ENCODE measurements at places on chromosomes 4 and X.

DNA sequence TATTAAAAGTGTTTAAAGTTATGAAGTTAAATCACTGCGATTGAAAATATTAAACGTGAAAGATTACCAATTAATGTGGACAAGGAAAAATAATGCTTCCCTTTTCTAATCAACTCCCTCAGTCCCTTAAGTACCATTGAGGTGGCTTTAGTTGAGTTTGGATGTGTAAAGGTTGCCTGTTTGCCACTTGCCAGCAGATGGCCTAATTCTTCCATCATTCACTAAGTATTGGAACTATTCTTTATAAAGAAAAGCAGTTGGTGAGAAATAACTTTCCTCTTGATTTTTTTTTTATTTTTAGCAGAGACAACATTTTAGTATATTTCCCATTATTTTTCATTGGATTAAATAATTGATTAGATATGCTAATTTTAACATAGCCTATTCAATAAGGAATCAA lies 295.9 kb upstream of the TACR3 start:
- DNase-seq: peak; percentile 6

DNA sequence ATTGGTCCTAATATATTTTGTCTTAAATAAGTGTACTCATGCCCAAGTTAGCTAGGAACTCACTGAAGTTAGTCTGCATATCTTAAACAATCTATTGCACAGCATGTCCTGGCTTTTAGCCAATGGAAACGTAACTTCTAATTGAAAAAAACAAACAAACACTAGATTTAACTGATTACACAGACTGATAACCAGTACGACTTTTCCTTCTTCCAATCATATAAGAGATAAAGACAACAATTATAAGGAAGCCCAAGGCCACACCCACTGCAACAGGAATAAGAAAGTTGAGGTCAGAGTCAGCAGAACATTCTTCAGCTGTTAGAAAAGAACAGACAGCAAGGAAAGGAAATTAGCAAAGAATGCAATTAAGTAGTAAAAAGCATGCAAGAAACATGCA lies 40.8 kb downstream of the LAMP2 start:
- no peak for DNase-seq

DNA sequence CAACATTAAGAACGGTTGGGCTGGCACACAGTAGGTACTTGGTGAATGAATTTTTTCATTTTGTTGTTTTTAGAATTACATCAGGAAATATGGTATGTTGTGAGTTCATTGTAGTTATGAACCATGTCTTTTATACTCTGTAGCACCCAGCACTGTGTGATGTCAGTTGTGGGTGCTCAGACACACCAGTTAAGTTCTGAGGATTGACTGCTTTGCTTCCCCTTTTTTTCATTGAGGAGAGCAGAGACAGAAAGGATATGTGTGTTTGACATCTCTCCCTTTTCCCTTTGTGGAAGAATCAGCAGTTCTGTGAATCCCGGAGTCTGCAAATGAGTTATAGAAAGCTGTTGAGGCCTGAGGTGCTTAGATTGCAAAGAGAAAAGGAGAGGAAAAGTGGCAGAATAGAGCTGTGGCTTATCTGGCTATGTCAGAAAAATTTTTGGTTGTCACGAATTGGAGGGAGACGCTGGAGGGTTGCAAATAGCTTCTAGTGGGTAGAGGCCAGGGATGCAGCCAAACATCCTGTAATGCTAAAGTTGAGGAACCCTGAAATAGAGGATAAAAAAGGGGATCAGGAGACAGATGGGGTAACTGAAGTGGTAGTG lies 13.1 kb downstream of the SMAD1 start:
- no peak for DNase-seq

DNA sequence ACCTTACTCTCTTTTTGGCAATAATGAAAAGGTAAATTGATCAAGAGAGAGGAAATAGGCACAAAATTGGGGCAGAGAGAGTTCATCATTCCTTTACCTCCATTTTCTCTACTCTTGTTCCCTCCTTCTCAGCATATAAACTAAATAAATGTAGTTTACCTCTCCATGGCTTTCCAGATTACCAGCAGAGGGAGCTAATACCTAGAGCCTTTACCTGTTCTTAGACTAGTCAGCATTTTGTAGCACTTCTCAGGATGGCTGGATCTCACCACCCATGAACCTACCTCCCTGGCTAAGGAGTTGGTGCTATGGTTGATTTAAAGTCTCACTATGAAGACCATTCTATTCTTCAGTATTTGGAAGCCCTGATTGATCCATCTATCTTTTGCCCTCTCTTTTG lies 15.7 kb downstream of the OFD1 start:
- peak; percentile 33 for DNase-seq

DNA sequence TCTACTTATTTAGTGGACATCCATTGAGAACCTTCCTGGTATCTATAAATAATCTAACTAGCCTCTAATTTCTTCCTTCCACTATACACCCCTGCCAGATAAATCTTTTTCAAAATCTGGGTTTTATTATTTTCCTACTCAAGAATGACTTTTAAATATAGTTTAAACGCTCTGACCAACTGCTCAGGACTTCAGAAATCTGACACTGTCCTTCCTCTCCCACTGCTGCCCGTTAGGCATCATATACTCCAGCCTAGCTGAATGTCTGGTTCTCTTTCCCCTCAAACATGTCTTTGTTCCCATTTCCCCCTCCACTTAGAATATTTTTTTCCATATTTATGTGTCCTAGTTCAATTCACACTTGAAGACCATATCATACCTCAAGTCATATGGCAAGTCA lies 35.2 kb upstream of the CBLL2 start:
- DNase-seq: no peak

- no peak for DNase-seq
Observed at GRCh38 chr4:3337811-3338210, 45.0 kb downstream of the RGS12 start.

GRCh38 chr4:85776096-85776495 lies 301.1 kb downstream of the ARHGAP24 start:
- DNase-seq: no peak

GRCh38 chrX:152638443-152638904 lies 779 bp downstream of the GABRQ start:
- no peak for DNase-seq

- DNase-seq: no peak
Observed at GRCh38 chrX:110794601-110795000, 1.0 kb downstream of the CHRDL1 start.

GRCh38 chrX:7759830-7760229 lies 83.1 kb upstream of the VCX start:
- DNase-seq: no peak

DNA sequence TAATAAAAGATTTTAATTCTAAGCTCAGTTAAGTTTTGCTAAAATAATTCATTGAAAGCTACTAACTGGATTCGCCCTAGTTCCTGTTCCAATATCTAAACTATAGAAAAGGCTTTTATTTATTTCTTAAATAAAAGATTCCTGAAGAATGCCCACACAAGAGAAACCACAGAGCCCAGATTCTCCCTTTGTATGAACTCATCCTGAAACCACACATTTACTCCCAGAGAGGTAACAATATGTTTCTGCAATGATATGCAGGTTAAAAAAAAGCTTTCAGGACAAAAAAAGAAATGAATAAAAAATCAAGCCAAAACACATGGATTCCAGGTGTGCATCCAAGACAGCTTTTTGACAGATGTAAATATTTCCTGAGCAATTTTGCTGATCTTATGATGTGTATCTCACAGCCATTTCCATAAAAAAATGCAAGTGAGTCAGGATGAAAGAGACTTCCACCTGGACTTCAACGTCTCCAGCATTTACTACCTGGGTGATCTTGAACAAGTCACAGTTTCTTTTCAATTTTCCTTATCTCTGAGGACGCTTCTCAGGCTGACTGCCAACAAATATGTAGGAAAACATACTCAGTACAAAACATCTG lies 234.4 kb upstream of the FAT1 start:
- DNase-seq: no peak

DNA sequence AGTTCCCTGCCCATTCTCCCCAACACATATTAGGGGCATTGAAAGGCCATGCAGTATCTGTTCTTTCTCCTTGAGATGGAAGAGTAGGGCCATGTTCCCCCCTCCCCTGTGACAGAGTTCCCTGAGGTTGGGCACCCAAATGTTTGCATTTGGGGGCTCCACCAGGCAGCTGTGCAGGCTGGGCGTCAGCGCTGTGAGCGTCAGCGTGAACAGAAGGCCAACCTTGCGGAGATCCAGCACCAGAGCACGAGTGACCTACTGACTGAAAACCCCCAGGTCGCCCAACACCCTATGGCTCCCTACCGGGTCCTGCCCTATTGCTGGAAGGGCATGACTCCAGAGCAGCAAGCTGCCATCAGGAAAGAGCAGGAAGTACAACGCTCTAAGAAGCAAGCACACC lies 3.9 kb downstream of the HSD17B10 start:
- no peak for DNase-seq

- DNase-seq: no peak
Observed at GRCh38 chrX:24676403-24677024, 17.2 kb upstream of the POLA1 start.

- DNase-seq: no peak
Observed at GRCh38 chr4:138741766-138742377, 273.7 kb upstream of the NOCT start.

- no peak for DNase-seq
Observed at GRCh38 chrX:13764765-13765164, 30.2 kb downstream of the OFD1 start.

- DNase-seq: no peak
Observed at GRCh38 chrX:49174723-49175122, 3.0 kb downstream of the PLP2 start.

DNA sequence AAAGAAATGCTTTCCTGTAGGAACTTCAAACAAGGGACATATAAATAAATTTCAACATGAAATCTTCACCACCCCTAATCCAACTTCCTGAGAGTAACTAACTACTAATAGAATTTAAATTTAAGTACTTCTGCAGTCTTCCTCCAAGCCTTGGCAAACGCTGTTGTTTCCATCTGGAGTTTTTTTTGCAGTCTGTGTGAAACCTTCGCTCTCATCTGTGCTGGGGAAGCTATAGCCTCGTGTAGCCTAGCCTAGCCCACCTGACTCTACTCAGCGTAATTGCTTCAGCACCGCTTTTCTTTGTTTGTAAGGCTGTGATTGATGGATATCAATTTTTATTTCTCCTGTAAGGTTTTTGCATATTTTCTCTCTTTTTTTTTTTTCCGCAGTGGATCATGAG lies 30.9 kb downstream of the STOX2 start:
- no peak for DNase-seq

- DNase-seq: no peak
Observed at GRCh38 chr4:70515367-70516250, 2.8 kb upstream of the AMTN start.

- no peak for DNase-seq
Observed at GRCh38 chrX:805103-805670, 174.6 kb downstream of the SHOX start.

DNA sequence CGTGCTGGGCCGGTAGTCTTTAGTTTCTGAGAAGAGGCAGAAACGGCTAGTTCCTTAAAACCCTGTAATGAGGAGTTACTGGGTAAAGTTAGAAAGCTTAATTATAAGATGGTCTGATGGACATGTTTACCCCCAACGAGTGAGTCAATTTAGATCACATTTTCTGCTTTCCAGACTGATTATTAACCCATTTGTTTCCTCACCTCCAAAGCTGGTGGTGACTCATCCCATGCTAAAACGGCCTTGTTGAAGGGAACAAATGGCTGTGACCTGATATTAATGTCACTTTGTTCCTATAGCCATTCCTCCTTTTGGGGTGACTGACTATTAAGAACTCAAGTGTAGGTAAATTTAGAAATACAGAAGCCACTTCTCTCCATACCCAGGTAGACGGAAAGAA lies 232.0 kb downstream of the KCNIP4 start:
- no peak for DNase-seq

DNA sequence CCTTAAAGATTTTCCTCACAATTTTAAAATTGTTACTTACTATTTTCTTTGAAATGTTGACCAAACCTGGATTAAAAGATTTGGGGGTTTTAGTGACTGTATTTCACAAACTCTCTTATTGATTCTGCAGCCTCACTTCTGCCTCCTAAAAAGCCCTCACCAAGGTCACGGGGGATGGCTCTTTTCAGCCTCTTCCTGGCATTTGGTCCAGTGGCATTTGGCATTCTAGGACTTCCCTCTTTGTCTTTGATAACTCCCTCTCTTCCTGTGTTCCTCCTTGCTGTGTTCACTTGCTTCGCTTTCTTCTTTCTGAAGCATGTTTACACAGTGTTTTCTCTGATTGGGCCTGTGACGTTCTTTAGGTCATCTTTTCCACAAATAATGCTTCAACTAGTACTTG lies 21.5 kb downstream of the PKD2 start:
- no peak for DNase-seq

- DNase-seq: no peak
Observed at GRCh38 chr4:74391890-74392475, 27.0 kb downstream of the EREG start.

DNA sequence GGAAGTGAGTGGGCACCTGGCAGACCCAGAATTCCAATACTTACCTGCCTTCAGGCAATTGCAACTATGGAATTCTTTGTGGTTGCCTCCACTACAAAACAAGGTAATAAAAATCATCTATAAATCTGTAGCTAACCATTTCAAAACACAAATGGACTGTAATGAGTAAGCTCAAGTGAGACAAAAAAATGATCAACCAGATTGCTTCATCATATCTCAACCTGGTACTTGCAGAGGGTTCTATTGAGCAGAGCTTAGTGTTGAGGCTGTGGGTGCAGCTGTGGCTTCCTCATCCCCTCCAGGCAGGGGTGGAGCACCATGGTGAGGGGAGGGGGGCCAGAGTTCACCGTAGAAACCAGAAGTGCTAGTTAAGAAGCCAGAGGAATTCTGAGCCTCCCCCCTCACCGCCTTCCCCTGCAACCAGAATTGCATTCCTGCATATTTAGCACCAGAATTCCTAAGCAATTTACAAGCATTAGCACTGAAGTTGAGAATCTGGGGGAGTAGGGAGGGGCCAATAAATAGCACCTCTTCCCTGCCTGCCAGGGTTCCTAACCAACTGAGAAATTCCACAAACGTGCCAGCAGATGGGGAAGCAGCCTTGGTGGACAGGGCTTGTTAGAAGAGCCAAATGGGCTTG lies 11.5 kb downstream of the CTAG1A start:
- no peak for DNase-seq

- DNase-seq: no peak
Observed at GRCh38 chr4:12146339-12146738, 717.6 kb upstream of the HS3ST1 start.

- no peak for DNase-seq
Observed at GRCh38 chrX:127129510-127129909, 310.0 kb downstream of the PRR32 start.

DNA sequence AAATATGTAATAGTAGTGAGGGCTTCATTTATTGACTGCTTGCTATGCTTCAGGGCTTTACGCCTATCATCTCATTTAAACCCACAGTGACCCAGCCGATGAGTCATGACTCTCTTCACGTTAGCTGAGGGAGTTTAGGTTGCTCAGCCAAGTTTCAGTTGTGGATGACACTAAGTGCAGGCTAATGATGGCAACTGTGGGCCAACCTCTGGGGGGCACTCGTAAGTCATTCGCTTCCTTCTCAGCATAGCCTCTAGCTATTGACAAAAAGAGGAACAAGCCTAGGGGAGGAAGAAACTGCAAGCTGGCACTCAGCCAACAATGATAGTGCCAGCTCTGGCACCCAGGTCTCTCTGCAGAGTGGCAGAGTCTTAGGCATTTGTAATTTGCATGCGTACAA lies 325.0 kb downstream of the ARHGAP10 start:
- peak; percentile 61 for DNase-seq

Measured in GM13977 (cell line).